Fibroblast of pulmonary artery (primary cell): ENCODE measurements at places on chromosomes 1 and 21.

- DNase-seq, result no peak
These were observed 11.5 kb downstream of the ASAP3 start for GRCh38 chr1:23472351-23473036.

DNA sequence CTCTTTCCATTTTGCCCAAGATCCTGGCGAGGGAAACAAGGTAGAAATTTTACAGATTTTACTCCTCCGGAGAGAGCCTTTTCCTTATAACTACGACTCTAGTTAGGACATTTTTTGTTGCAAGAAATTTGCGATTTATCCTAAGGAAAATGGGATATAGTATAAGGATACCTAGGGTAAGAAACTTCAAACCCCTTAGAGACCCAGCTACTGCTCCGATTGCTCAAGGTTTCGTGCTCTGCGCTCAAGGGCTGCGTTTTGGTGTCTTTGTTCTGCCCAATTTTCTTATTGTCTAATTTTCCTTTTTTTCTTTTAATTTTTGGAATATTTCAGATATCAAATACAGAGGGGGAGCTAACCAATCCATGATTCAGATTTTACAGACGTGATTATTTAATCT, 1.5 kb downstream of the TTC3 start:
- no peak for DNase-seq

GRCh38 chr1:242057745-242058115, 58.8 kb upstream of the MAP1LC3C start:
- no peak for DNase-seq

- no peak for DNase-seq
These were observed 34.4 kb upstream of the NRDC start for GRCh38 chr1:51912881-51913280.

GRCh38 chr1:156740741-156741480, at the start of gene MRPL24:
Gene MRPL24 (minus strand): TSS chr1:156741088. CDS start chr1:156738704, 2,384 bp downstream.
- DNase-seq, result peak; percentile 99

GRCh38 chr1:159468321-159468720, 28.8 kb downstream of the OR10J1 start:
- DNase-seq, result no peak

GRCh38 chr21:15005391-15005790, 59.4 kb downstream of the NRIP1 start:
- DNase-seq, result no peak

- peak; percentile 10 for DNase-seq
These were observed 475.1 kb upstream of the VAMP3 start for GRCh38 chr1:7295946-7296345.

DNA sequence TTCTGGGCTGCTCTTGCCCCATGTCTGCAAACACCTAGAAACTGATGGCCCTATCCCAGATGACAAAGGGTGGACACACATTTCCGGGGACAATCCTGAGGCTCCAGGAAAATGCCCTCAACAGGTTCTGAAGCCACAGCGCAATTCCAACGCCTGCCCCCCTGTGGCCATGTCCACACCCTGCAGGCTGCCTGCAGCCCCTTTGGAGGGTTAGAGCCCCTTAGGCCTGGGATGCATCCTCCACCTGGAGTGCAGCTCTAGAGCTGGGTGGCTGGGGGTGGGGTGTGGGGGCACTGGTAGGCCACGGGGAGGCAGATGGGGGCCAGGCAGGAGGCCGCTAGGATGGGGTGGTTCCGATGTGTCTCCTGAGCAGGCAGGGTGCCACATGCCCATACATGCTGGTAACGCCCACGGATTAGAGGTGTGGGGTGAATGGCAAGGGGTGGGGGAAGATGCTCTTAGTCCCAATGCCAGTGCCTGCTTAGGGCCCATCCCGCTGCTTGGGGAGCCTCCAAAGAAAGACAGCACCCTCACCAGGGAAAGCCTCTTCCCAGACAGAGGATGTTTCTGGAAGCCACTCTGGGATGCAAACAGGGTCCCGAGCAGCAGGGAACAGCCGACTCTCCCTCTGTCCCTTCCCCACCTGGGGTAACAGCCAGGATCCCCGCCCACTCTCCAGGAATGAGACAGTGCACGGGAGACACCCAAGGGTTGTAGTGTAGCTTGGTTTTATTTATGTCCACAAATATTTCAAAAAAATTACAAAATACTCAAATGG, 34.0 kb downstream of the SLC45A1 start:
- DNase-seq, result no peak

- peak; percentile 24 for DNase-seq
These were observed 109.4 kb downstream of the UCHL5 start for GRCh38 chr1:192949783-192950182.
